Gastroesophageal sphincter (tissue), 4 donors: ENCODE measurements at places on chromosomes 6 and 20.

- no peak for ATAC-seq
These were observed 1.5 kb downstream of the DLL1 start for GRCh38 chr6:170289180-170289931.

DNA sequence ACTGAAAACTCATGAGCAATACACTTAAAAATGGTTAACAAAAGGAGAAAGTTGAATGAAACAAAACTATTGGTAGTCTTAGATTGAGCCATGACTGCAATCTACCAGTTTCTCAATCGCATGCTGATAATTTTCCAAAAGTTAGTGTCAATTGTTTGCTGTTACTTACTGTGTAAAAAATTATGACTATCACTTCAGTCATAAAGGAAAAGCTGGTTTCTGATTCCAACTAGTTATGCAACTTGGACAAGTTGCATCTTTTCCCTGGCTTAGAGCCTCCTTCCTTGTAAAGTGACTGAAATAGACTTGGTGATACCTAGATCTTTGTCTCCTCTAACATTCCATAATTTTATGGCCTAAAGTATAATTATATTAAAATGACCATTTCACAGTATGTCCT, 88.3 kb upstream of the PAK5 start:
- no peak for ATAC-seq

GRCh38 chr20:49891476-49892110, 23.7 kb downstream of the SPATA2 start:
- ATAC-seq = no peak

DNA sequence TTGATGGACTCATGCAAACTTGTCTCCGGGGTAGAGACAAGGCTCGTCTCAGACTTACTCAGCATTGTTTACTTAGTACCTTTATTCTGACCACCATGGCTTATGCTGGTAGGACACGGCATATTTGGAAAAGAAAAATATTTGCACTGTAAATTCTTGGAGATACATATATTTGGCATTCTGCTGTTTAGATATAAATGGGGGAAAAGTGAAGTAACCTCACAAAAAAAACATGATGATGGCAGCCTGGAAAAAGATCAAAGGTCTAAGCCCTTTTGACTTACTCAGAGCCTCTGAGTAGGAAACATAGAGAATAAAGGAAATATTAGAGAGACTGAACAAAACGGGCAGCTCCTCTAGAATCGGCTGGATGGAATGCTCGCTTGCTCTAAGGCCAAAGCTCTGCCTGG, 32.5 kb downstream of the PDE10A start:
- no peak for ATAC-seq

DNA sequence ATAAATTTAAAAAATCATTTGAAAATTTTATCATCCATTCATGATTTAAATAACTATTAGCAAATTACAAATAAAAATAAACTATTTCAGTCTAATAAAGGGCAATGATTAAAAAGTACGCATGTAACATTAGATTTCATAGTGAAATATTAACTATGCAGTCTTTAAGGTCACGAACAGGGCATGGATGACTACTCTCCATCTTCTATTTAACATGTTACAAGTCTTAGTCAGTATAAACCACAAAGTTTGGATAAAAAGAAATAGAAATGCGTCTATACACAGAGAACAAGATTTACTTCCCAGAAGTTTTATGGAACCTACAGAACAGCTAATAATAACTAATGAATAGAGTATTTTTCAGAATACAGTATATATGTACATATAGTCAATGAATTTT, 1016.0 kb downstream of the EYS start:
- ATAC-seq = no peak
